ENCODE measurements at places on chromosomes 6 and 20.

- DNase-seq: peak; percentile 11
These were observed 382 bp downstream of the SFT2D1 start for GRCh38 chr6:166341977-166342348.

GRCh38 chr6:31877125-31877650 is 1.6 kb downstream of the SLC44A4 start:
- DNase-seq: no peak

DNA sequence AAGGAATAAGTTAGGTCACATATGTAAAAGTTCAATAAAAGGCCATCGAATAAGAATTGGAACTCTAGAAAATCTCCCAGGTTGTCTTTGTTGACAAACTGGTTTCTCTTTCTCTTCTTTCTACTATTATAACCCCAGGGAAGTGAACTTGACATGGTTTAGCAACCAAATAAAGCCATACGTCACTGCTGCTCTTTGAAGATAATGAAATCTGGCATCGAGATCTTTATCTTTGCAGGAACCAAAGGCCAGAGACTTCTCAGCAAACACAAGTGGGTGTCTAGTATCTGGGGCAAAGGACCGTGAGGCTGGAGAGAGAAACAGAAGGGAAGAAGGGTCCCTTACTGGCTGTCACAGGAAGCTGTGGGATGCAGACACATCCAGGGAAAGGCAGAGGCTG is 286.7 kb upstream of the CDYL start:
- DNase-seq: no peak

DNA sequence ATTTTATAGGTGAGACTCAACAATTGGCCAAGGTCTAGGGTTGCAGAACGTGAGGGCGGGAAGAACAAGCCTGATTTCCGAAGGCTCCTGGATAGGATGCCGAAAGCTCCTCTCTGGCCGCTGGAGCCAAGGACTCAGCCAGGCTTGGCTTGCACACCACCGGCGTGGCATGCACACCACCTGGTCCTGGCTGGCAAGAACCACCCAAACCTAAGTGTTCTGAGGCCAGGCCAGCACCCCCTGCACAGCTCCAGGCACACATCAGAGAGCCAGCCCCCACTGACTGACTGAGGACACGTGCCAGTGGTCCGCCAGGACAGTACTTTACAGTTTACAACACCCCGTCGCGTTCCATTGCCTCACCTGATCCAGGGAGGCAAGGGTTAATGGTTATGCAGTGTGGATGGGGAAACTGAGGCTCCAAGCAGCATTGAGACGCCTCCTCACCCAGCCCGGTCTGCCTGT is 414 bp downstream of the TGM2 start:
- no peak for DNase-seq

- DNase-seq: no peak
These were observed 221.0 kb downstream of the NFATC2 start for GRCh38 chr20:51321343-51322163.

DNA sequence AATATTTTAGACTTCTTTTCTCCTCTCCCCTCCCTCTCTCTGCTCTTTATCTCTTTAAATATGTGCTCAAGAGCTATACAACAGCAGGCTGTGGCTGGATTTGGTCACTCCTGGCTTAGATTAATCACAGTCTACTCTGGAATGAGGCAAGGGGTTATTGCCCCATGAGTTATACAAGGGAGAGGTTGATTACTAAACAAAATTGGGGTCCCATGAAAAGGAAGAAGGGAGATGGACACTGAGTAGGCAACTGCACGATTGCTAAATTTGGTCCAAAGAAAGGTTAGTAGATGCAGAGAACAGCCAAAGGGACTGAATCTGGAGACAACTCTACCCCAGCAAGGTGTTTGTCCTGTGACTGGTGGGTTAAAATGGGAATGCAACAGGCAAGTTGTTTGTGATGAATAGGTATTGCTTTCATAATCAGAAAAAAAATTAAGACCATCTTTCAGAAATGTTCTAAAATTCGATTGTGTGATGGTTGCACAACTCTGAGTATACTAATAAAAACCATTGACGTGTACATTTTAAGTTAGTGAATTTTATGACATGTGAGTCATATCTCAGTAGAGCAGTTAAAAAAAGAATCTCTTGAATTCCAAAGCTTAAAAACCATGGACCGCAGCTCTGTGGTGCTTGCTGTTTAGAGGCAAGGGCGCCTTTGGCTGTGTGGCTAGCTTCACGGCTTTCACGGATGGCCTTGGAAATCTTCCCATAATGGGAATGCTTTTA is 57.1 kb downstream of the KIZ start:
- DNase-seq: no peak

DNA sequence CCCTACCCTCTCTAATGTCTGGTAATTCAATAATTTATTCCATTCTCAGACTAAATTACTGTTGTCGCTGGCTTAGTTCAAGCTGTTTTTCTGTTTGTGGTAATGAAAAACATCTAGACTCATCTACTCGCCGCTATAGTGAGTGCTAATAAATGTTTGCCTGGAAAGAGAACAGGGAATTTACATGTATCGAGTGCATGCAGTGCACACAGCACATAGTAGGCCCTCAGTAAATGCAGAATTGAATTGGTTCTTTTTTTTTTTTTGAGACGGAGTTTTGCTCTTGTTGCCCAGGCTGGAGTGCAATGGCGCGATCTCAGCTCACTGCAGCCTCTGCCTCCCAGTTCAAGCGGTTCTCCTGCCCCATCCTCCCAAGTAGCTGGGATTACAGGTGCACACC is 7.7 kb upstream of the NSFL1C start:
- DNase-seq: no peak

GRCh38 chr20:16514140-16514539 is 59.1 kb downstream of the KIF16B start:
- DNase-seq: no peak

DNA sequence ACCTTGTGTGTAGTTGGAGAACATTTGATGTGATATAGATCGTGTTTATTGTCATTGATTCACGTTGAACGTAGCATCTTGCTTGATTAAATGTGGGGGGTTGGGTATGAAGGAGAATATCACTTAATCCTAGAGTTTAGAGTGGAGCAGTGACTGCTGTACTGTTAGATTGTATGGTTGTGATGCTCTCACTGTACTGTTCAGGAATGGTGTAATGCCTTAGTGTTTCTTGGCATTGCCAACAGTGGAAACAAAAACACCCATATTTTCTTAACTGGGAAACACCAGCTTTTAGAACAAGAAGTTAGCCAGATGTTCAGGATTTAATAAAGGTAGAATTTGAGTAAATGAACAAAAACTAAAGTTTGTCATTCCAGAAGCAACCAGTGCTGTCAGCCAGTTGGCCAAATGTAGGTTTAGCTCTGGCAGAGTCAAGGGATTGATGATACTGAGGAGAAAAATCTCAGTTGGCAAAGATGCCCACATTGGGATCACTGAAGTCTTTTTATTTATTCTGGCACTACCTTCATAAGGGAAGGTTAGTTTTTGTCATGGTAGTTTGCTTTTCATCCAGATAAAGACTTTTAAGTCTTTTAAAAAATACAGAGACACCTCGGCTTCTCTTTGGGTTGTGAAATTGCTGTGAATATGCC is 129.9 kb downstream of the JARID2 start:
- DNase-seq: no peak

DNA sequence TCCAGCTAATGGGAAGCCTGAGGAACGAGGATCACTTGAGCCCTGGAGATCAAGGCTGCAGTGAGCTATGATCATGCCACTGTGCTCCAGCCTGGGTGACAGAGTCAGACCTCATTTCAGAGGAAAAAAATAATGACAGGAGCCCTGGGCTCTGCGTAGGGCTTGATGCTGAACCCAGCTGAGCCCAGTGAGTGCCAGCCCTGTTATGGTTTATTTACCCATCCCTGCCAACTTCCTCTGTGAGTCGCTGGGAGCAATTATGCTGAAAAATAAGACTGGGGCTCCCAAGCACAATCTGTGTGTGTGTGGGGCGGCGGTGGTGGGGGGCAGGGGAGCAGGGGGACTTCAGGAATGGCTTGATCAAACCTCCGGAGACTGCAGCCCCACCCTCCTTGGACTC is 75.9 kb upstream of the PMEPA1 start:
- DNase-seq: no peak

GRCh38 chr20:37901240-37901639 is 1.7 kb upstream of the VSTM2L start:
- DNase-seq: no peak

GRCh38 chr6:47363736-47364135 is 54.0 kb upstream of the TNFRSF21 start:
- no peak for DNase-seq

DNA sequence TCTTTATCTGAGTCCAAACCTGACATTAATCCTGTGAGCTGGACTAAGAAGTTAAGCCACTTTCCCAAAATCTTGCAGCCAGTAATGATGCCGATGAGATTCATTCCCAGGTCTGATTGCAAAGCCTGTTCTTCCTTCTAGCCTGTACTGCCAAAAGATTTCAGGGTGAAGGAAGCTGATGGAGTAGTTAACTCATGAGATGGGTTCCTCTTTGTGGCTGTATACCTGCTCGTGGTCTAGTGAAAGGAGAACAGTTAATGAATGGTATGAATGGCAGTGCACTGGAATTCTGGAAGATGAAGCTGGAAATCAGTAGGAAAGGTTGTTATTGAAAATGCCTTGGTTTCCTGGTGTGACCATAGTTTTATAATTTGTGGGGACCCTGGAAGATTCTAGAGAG is 112.0 kb downstream of the FYN start:
- no peak for DNase-seq

DNA sequence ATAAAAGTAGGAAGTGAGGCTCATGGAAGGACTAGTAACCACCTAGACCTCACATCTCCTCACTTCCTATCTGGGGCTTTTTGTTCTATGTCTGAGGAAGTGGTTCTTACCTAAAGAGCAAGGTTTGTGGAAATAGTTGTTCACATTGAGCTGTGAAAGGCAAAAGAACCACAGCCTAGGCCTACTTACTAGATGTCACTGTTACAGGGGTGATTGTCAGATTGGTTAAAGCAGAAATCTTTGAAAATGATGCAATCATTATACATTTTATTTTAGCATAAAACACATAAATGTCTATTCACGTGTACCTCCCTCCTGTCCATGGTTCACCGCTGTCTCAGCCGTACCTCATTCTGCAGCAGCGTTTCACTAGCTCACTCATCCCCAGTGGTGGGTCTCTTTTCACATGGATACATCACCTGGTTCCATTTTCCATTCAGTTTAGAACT is 268.8 kb downstream of the TMEM242 start:
- DNase-seq: no peak

DNA sequence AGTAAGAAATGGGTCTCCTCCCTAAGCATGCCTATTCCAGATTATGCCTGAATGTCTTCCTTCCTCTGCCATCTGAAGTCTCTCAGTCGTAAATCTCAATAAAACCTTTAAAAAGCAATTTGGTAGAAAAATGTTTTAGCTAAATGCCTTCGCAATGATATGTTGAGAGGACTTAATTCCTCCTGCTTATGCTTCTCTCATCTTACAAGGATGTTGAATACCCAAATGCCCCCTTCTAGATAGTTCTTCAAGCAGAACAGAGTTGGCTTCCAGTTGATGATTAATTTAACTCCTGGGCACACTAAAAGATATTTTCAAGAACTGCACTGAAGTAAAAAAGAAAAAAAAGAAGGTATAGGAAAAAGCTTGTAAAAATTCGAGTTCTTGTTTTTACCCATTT is 275.0 kb upstream of the SPTLC3 start:
- DNase-seq: no peak

- no peak for DNase-seq
These were observed 8.5 kb upstream of the MRPS10 start for GRCh38 chr6:42226161-42226611.

- DNase-seq: no peak
These were observed 7.8 kb downstream of the ABHD12 start for GRCh38 chr20:25382704-25383370.

DNA sequence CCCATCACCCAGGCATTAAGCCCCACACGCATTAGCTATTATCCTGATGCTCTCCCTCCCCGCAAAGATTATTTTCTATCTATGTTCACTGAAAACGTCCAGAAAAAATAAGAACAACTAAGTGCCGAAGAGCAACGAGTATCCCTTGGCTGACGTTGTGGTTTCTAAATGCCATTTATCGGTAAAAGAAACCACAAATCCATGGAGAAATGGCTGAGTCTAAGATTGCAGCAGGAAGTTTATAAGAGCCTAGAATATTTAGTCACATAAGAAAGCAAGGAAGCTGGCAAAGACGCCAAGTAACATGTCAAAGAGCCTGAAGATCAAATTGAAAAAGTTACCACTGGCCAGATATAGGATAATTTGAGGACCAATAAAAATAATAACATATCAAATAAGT is 18.1 kb upstream of the NOX3 start:
- no peak for DNase-seq

GRCh38 chr6:7145885-7146828 is 38.4 kb downstream of the RREB1 start:
- no peak for DNase-seq

DNA sequence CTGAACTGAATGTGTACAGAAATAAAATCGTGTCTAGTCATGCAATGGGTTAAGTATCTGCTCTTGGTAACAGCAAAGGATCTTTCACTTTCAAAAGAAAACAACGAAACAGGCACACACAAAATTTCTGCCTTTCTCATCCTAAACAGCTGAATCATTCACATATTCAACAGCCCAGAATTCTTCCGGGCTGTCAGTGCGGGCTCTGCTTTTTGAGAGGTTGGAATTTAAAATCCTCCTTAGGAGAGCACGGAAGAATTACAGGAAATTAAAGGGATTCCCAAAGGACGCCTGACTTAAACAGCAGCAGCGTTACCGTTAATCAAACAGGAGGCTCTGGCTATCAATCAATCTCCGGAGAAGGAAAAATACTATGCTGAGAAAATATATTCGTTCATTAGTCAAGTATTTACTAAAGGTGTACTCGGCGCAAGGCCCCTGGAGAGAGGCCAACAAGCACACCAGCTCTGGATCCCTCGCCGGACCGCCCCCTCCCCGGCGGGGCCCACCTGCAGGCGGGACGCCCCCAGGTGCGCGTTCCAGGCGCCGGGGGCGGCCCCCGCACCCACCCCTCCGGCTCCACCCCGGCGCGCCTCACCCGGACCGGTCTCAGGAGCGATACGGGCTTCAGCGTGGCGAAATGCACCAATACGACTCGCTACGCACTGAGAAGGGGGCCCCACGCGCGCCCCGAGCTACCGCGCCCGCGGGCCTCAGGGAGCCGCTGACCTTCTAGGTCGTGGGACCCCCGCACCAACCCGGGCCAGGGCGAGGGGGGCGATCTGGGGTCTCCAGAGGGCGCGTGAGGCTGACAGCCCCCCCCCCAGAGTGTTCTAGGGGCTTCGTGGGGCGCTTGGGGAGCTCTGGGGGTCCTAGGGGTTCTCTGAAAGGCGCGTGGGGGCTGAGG is 1.0 kb downstream of the NAPB start:
- peak; percentile 34 for DNase-seq

GRCh38 chr20:38021087-38021772 is 12.0 kb downstream of the TTI1 start:
- DNase-seq: no peak

DNA sequence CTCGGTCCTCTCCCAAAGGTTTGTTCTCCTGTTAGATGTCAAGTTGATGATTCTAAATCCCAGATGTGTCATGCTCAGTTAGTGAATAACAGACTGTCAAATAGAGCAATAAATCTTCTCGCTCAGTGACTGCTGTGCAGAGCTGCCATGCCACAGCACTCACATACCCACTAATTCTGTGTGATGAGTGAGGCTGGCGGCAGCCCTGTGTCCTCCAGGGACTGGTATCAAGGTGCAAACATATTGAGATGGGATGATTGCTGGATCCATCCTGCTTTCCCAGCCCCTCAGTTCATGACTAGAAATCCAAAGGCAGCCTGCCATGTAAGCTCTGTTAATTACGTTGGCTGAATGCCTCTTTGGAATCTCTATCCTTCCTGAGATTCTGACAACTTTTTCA is 103.9 kb downstream of the OLIG3 start:
- DNase-seq: no peak

Data from stimulated activated CD8-positive, alpha-beta memory T cell treated with anti-CD3 and anti-CD28 coated beads, Interleukin-4, amount 100 ng/mL, for 24 hours (primary cell).